ENCODE measurements at places on chromosomes 6 and 20. TPM values are rescaled to one million over a fixed set of nuclear protein-coding genes. Genes with fewer than 3 reads are reported as not detected.
A peak's percentile ranks its signal among the peaks of the same experiment; 100 is the strongest.

GRCh38 chr6:73586416-73586974 is 65.7 kb upstream of the EEF1A1 start:
- H3K36me3 ChIP-seq = no peaks in the 10 kb centered on the region
- H3K27me3 ChIP-seq = no peaks in the 10 kb centered on the region
- peaks cover 15% of the 10 kb centered on the region for H3K4me1 ChIP-seq
- H3K27ac ChIP-seq = peak overlapping the region; percentile 98

DNA sequence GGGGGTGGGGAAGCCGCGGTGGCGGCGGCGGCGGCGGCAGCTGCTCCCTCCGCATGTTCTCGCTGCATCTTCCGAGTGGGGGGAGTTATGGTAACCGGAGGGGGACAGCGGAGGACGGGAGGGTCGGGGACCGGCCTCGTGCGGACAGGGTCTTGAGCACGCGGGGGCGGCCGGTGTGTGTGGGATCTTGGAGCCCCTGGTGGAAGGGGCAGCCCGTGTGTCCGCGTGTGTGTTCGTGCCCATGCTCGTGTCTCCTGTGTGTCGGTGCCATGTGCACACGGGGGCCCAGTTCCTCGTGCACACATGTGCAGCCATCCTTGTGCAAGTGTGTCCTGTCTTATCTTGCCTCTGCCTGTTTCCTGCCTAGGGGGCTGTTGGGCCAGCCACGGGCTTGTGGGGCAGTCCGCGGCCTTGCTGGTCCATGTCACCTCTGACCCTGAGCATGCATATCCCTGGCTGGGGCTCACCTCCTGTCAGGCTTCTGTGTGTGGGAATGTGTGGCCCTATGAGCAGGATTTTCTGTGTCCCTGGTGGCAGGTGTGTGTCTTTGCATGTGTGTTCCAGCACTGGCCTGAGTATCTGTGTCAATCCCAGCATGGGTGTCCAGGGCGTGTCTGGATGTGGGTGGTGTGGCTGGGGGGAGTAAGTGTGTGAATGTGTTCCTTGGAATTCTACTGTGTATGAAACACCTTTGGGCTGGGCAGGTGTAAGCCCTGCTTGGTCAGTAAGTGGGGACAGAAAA is 8.5 kb downstream of the SYNGAP1 start:
- no peaks in the 10 kb centered on the region for H3K27me3 ChIP-seq
- DNase-seq = no peak
- H3K27ac ChIP-seq = peak overlapping the region; percentile 100

- H3K27me3 ChIP-seq = no peaks in the 10 kb centered on the region
- H3K36me3 ChIP-seq = no peaks in the 10 kb centered on the region
- H3K4me3 ChIP-seq = no peak overlapping the region
- no peak overlapping the region for H3K27ac ChIP-seq
- no peak for DNase-seq
Measured at GRCh38 chr6:74415056-74415455, 719.1 kb downstream of the CD109 start.

PRSS16 gene
- total RNA-seq = 0.80 TPM

GRCh38 chr6:163098827-163099479 is 315.6 kb upstream of the QKI start:
- no peak overlapping the region for H3K4me3 ChIP-seq
- H3K36me3 ChIP-seq = no peaks in the 10 kb centered on the region
- no peak overlapping the region for H3K27ac ChIP-seq
- peaks cover 17% of the 10 kb centered on the region for H3K27me3 ChIP-seq

FAM120B gene
- 25.1 TPM for total RNA-seq

DNA sequence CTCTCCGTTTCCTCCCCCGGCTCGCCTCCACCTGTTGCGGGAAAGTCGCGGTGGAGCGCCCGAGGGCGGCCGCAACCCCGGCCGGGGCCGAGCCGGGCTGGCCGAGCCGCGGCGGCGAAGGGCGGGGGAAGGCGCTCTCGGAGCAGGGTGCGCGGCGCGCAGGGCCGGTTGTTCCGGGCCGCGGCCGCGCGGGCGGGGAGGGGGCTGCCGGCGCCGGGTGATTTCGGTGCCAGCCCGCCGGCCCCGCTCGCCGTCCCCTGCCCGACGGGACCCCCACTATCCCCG is 235 bp downstream of the MAP7 start:
- peaks cover 4% of the 10 kb centered on the region for H3K36me3 ChIP-seq
- peaks cover 40% of the 10 kb centered on the region for H3K27me3 ChIP-seq
- peaks cover 7% of the 10 kb centered on the region for H3K4me1 ChIP-seq
- no peak overlapping the region for H3K27ac ChIP-seq
- H3K4me3 ChIP-seq = peak overlapping the region; percentile 83
- DNase-seq = no peak

- no peaks in the 10 kb centered on the region for H3K36me3 ChIP-seq
- no peak for DNase-seq
- peaks cover 1% of the 10 kb centered on the region for H3K4me1 ChIP-seq
- peaks cover 17% of the 10 kb centered on the region for H3K27me3 ChIP-seq
- H3K4me3 ChIP-seq = no peak overlapping the region
Measured at GRCh38 chr20:63500902-63501817, 2.3 kb upstream of the EEF1A2 start.

C6orf52 gene
- 1.6 TPM for total RNA-seq

BIRC7 gene
- not detected for total RNA-seq

EFCAB8 gene
- 0.32 TPM for total RNA-seq

Measured in T-helper 17 cell (primary cell).